ENCODE measurements at places on chromosomes 4 and X.

GRCh38 chr4:127967141-127967775 lies 2.1 kb downstream of the ABHD18 start:
- DNase-seq: no peak

- no peak for DNase-seq
Observed at GRCh38 chr4:139241086-139241783, 38.8 kb downstream of the MGARP start.

- DNase-seq: no peak
Observed at GRCh38 chrX:27815209-27815608, 7.4 kb downstream of the MAGEB10 start.

- no peak for DNase-seq
Observed at GRCh38 chr4:179663641-179664429, 2221.6 kb upstream of the AGA start.

GRCh38 chrX:143429811-143430210 lies 87.5 kb downstream of the SPANXN3 start:
- no peak for DNase-seq

DNA sequence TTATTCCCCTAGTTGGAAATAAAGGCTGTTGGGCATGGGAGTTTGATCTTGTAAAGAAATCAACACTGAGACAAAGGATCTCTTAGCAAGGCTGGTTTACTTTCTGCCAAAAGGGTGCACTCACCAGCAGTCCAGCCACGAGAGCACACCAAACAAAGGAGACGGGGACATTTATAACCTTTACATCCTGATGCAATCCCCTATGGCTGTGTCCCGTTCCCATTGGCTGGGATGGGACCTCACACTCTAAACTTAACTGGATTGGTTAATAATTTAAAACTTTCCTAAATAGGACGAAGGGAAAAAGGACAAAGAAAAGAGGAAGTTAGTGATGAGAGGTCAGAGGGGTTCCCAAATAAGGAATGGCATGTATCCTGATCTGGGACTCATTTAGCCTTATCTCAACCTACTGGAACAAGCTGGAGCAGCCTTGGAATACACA lies 17.9 kb downstream of the METAP1 start:
- DNase-seq: no peak

- DNase-seq: no peak
Observed at GRCh38 chr4:84596826-84597225, 13.9 kb downstream of the CDS1 start.

- DNase-seq: no peak
Observed at GRCh38 chr4:172521248-172521647, 647.4 kb upstream of the GALNT7 start.

GRCh38 chrX:124098089-124098488 lies 136.6 kb downstream of the STAG2 start:
- DNase-seq: no peak

Data from NCI-H1105 (cell line).